ENCODE measurements at places on chromosomes 2 and 18.

- no peak for DNase-seq
Measured at GRCh38 chr2:152024477-152024876, 74.4 kb downstream of the CACNB4 start.

- no peak for DNase-seq
Measured at GRCh38 chr2:132479155-132479554, 62.5 kb downstream of the GPR39 start.

DNA sequence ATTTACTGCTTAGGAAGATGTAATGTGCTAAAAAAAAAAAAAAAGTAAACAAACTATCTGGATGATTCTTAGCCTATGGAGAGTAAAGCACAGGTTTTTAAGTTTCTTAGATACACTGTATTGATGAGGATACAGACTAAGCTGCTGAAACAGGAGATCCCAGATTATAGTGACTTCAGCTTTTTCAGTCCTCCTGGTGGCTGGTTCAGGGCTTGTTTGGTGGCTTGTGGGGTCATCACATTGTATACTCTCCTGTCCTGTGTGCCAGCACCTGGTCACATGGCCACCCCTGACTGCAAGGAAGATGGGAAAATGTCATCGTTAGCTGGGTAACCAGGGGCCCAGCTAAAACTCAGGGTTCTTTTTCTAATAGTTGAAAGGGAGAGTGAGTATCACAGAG, 31.4 kb downstream of the RAB31 start:
- DNase-seq, result no peak

GRCh38 chr2:60294901-60295635, 258.4 kb downstream of the BCL11A start:
- DNase-seq, result no peak

DNA sequence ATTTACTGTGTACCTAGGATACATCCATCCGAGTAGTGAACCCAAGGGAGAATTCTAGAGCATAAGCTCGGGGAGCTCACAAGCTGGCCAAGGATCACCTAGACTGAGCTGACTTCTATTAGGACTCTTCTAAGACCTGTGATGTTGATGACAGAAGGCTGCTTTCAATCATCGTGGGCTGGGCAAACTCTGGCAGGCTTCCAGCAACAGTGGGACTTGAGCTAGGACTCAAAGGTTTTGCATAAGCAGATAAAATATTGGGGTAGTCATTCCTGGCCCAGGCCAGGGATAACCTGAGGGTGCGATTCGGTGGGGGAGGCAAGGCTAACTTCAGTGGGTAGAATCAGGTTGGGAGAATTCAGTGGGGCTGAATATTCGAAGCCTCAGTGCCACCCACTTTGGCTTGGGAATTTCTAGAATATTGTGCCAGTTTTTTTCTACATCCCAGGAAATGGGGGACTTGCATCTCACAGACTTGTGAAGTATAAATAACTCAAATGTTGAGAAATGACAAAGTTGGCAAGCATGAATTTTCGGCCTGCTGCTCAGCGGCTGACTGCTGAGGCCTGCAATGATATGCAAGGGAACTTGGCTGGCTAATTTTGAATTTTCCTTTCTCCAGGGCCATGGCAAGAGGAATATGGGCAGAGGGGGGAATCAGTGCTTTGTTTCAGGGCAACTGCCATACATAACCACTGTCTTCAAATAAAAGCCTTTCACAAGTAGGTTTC, 274.3 kb downstream of the PRKCE start:
- DNase-seq, result no peak
